ENCODE measurements at places on chromosomes 2 and 18.

- no peak for DNase-seq
Observed at GRCh38 chr2:159017837-159018236, 49.4 kb downstream of the TANC1 start.

GRCh38 chr18:34867520-34867919 is 157.4 kb downstream of the DTNA start:
- DNase-seq: no peak

DNA sequence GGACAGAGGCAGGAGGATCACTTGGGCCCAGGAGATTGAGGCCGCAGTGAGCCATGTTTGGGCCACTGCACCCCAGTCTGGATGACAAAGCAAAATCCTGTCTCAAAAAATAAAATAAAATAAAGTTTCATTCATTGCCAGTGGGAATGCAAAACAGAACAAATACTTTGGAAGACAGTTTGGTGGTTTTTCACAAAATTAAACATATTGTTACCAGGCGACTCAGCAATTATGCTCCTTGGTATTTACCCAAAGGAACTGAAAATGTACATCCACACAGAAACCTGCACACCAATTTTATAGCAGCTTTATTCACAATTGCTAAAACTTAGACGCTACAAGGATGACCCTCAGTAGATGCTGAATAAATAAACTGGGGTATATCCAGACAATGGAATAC is 35.8 kb downstream of the FOSL2 start:
- no peak for DNase-seq

DNA sequence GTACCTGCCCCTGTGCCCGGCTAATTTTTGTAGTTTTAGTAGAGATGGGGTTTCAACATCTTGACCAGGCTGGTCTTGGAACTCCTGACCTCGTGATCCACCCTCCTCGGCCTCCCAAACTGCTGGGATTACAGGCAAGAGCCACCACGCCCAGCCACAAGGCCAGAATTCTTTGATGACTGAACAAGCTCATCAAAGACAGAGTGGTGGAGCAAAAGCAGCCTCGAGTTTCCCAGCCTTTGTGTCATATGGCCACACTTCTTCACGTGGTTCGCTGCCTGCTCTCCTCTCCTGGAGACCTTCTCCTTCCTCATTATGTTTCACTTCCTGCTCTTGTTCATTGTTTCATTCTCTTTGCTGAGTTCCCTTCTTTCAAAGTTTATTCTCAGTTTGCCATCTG is 9.9 kb upstream of the NPC1 start:
- DNase-seq: no peak

DNA sequence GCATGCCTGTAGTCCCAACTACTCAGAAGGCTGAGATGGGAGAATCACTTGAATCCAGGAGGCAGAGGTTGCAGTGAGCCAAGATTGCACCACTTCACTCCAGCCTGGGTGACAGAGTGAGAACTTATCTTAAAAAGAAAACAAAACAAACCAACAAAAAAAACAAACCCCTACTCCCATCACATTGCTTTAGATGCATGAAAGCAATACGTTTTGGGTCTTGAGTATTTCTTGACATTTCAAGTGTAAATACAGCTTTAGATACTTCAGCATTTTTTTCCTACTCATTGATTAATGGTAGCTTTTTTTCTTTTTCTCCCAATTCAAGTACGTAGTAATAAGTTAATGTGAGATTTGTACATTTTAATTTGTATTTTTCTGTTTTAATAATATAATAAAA is 20.3 kb downstream of the RASGRP3 start:
- DNase-seq: no peak

GRCh38 chr2:236215196-236215595 is 47.0 kb upstream of the GBX2 start:
- no peak for DNase-seq

DNA sequence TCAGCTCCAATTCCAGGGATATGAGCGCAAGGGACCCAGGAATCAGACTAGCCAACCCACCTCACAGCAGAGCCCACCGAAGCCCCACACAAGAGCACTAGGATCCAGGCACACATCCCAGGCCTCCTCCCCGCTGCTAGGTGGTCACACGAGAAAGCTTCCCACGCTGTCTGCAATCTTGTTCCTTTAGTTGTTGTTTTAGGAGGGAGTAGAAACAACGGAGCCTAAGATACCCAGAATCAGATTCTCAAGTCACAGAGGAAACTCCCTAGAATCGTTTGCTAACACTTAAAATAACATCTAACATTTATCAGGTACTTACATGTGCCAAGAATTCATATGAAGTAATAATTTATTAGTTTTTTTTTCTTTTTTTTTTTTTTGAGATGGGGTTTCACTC is 9.7 kb upstream of the ATL2 start:
- DNase-seq: no peak

DNA sequence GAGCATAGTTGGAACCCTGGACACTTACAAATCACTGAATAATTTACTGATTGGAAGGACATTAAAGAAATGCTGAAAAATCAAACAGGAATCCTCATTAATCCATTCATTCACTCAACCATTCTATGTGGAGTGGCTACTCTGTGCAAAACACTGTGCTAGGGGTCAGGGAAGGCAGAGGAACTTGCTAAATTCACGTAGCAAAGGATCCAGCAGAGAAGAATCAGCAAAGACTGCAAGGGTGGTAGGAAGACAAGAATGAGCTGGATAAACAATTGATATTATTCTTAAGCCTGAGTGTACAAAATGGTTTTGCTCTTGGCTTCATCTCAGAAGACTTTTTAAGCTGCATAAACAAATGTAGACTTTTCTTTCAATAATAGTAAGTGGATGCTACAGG is 164.3 kb upstream of the CAVIN2 start:
- DNase-seq: no peak

DNA sequence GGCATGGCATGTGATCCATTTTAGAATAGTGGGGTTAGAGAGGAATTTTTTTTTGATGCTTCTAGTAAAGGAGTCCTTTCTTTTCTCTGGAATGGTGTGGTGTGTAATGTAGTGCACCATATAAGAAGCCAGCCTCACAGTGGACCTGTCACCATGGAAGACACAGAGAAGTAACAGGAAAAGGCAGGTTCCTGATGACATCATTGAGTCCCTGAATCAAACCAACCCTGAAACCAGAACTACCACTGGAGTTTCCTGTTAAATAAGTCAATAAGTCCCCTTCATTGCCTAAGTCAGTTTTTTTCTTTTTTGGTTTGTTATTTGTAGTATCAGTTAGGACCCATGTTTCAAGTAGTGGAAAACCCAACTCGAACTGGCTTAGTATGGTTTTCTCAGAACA is 11.9 kb downstream of the ADCYAP1 start:
- no peak for DNase-seq
